ENCODE measurements at places on chromosomes 7 and 10.

- no peak for DNase-seq
These were observed 50.6 kb upstream of the LRRC18 start for GRCh38 chr10:48990226-48990625.

- DNase-seq, result no peak
These were observed 22.7 kb downstream of the ARL3 start for GRCh38 chr10:102691285-102692066.

GRCh38 chr7:82578430-82578829 lies 134.9 kb upstream of the CACNA2D1 start:
- DNase-seq, result no peak

GRCh38 chr7:29480934-29481651 lies 82.5 kb upstream of the PRR15 start:
- no peak for DNase-seq

GRCh38 chr10:36171556-36171952 lies 529.5 kb upstream of the FZD8 start:
- no peak for DNase-seq
